ENCODE measurements at places on chromosomes 6 and 20.

DNA sequence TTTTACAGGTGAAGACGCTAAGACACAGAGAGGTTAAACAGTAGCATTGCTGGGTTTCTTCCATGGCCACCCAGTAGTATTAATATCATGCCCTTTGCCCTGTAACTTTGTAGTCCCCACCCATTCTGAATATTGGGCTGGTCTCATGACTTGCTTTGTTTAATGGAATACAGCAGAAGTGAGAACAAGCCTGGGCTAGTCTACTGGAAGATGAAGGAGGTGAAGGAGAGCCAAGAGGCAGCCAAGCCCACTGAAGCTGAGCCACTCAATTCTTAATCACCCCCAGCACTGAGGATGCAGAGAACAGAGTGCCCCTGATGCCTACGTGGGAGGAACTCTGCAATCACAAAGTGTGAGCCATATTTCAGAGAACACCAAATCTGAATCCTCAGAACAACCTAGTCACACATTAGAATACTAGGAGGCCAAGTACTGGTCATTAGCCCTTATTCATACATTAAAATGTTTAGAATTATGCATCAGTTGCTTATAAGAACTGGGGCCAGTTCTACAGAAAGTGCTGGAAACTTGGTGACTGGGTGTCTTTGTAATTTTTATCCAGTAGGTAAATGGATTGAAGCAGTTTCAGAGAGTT, 270.1 kb upstream of the PRND start:
- peak; percentile 8 for DNase-seq

GRCh38 chr6:104796031-104796785, 63.5 kb downstream of the HACE1 start:
- DNase-seq: no peak

DNA sequence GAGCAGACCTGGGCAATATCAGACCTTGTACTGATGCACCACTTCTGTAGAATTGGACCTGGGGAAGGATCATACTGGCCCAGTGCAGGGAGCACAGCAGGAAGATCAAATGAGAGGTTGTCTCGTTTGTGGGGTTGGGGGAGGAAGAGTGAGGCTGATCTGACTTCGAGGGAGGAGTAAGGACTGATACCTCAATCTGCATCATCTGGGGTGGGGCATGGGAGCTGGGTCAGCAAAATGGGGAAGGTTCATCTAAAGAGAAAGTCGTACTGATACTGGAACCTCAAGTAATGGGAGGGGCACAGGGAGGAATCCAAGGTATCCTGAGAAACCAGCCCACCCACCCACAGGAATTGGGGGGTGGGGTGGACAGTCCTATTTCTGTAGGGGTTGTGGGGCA, 3.7 kb downstream of the RNF39 start:
- DNase-seq: peak; percentile 43

DNA sequence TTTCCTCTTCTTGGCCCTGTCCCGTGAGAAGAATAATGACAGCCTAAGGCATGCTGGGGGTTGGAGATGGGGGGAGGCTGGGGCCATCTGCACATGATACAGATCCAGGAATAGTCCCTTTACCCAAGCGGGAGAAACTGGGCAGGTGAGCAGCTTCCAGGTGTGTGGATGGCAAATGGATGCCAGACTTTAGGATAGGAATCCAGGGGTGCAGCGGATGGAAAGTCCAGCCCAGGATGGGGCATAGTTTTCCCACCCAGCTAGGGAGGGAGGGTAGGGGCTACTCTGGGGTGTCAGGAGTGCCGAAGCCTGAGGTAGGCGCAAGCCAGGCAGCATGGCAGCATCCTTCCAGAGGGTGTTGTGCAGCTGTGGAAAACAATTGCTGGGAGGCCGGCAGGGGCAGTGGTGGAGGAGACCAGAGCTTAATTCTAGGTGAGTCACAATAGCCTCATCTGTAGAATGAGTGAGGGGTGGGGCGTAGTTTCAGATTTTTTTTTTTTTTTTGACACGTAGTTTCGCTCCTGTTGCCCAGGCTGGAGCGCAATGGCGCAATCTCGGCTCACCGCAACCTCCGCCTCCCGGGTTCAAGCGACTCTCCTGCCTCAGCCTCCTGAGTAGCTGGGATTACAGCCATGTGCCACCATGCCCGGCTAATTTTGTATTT, 15.4 kb upstream of the FAM110A start:
- no peak for DNase-seq

GRCh38 chr6:148316308-148316707, 26.3 kb upstream of the SASH1 start:
- DNase-seq: no peak

DNA sequence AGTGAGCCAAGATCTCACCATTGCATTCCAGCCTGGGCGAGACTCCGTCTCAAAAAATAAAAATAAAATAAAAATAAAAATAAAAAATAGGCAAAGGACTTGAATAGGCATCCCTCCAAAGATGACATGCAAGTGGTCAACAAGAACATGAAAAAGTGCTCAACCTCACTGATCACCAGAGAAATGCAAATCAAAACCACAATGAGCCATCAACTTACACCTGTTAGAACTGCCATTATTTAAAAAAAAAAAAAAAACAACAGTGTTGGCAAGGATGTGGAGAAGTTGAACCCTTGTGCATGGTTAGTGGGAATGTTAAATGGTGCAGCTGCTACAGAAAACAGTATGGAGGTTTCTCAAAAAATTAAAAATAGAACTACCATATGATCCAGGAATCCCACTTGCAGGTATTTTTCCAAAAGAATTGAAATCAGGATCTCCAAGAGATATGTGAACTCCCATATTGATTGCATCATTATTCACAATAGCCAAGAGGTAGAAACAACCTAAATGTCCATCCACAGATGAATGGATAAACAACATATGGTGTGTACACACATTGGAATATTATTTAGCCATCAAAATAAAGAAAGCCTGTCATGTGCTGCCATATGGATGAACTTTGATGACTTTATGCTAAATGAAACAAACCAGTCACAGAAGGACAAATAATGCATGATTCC, 2.8 kb downstream of the C20orf203 start:
- DNase-seq: no peak

- no peak for DNase-seq
Measured at GRCh38 chr6:117078624-117079023, 186.7 kb upstream of the VGLL2 start.

DNA sequence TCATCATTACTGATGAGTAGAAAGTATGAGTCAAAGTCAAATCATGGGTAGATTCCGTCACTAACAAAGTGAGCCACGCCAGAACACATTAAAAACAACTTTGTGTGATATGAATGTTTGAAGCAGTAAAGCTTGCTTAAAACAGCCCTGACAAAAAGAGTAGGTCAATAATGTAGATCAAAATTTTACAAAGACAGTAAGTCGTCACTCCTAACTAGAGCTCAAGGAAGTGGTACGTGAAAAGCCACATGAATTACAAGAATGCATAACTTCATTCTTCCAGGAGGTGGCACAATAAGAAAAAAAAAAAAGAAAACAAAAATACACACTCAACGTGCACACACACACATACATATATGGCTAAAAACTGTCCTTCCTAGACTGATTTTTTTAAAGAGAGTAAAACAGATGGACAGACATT, 69.9 kb downstream of the HACE1 start:
- DNase-seq: no peak

GRCh38 chr6:151869787-151870186, 62.3 kb downstream of the ESR1 start:
- no peak for DNase-seq
